SK-N-SH (cell line): ENCODE measurements at places on chromosomes 2 and 18. TPM values are rescaled to one million over a fixed set of nuclear protein-coding genes. Genes with fewer than 3 reads are reported as not detected.

Gene FAP
- polyA plus RNA-seq, result 36.9 and 57.8 TPM in 2 replicates

Gene CD28
- 0.05 and 0.13 TPM in 2 replicates for polyA plus RNA-seq

Gene SPC25
- 4.8 TPM in 2 replicates for polyA plus RNA-seq

Gene NYAP2
- polyA plus RNA-seq, result not detected in 2 replicates

Gene HOXD8
- 6.4 and 8.2 TPM in 2 replicates for polyA plus RNA-seq

Gene GKN2
- not detected in 2 replicates for polyA plus RNA-seq

Gene DBI
- polyA plus RNA-seq, result 150 and 180 TPM in 2 replicates

Gene LRP1B
- 0.19 and 0.28 TPM in 2 replicates for polyA plus RNA-seq

Gene MAPK4
- polyA plus RNA-seq, result 0.02 TPM in 2 replicates

Gene GKN1
- not detected in 2 replicates for polyA plus RNA-seq

DNA sequence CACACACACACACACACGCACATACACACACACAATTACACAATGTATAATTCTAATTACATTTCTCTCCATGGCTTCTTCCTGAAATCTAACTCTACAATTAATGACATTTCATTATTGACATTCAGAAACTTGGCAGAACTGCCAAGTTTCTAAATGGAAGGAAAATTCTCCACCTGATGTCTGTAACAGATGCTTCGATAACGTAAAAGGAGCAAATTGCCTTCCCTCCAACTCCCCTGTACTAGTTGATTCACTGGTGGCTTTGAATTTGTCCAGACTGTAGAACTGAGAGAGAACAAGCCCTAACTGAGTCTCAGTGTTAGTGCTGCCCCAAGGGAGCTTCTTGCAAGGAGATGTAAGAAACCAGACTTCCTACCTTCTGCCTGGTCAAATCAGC is 255.1 kb upstream of the TMEM200C start:
- H3K4me1 ChIP-seq, result no peaks in the 10 kb centered on the region
- no peak overlapping the region for H3K27ac ChIP-seq
- no peak overlapping the region for H3K4me3 ChIP-seq
- no peak for DNase-seq

- peaks cover 5% of the 10 kb centered on the region for H3K36me3 ChIP-seq
- no peak for DNase-seq
Observed at GRCh38 chr18:48914581-48915251, 36.0 kb downstream of the SMAD7 start.

DNA sequence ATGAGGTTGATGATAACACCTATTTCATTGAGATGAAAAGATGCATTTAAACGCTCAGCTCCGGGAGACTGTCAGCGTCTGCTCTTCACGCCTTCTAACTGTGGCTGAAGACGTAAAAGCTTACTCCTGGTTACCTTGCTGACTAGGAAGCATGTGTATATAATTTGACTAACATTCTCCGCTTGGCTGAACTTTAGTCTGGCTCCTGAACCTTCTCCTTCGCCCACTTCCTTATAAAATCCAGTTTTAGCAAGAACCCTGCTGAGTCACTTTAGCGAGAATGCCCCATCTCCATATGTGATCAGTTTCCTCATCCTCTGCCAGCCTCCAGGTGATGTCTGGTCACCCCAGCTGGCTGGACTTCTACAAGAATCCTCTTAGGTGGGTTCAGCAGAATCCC is 12.7 kb upstream of the CREG2 start:
- H3K27ac ChIP-seq, result no peak overlapping the region
- no peaks in the 10 kb centered on the region for H3K27me3 ChIP-seq
- no peaks in the 10 kb centered on the region for H3K36me3 ChIP-seq
- H3K4me1 ChIP-seq, result peaks cover 8% of the 10 kb centered on the region
- no peak for DNase-seq

GRCh38 chr18:26091047-26091630 is 726 bp upstream of the SS18 start:
- H3K27me3 ChIP-seq, result no peaks in the 10 kb centered on the region
- H3K4me3 ChIP-seq, result peak overlapping the region; percentile 95
- no peak for DNase-seq
- peaks cover 10% of the 10 kb centered on the region; the same call in 1 of the 2 replicates for H3K4me1 ChIP-seq
- H3K36me3 ChIP-seq, result peaks cover 14% of the 10 kb centered on the region

- H3K27ac ChIP-seq, result no peak overlapping the region
- peak; percentile 55 for DNase-seq
- no peaks in the 10 kb centered on the region for H3K4me1 ChIP-seq
Observed at GRCh38 chr18:76565238-76566173, 70.5 kb upstream of the ZNF516 start.

DNA sequence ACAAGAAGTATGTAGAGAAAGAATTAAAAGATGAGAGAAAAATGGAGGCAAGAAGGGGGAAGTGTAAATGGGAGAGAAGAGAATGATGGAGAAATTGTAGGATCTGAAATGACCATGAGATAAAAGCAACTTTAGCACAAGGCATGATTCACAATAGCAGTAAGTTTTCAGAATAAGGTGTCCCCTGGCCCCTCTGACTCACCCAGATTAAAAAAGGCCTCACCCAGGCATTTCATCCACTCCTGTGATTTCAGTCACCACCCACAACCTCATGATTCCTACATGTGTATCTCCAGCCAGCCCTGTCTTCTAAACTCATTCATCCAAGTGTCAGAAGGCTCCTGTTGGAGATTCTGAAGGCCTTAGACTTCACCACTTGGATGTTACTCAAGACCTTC is 56.6 kb downstream of the SP100 start:
- no peak overlapping the region for H3K4me3 ChIP-seq
- peaks cover 71% of the 10 kb centered on the region for H3K36me3 ChIP-seq
- no peaks in the 10 kb centered on the region for H3K27me3 ChIP-seq
- H3K4me1 ChIP-seq, result no peaks in the 10 kb centered on the region
- H3K27ac ChIP-seq, result no peak overlapping the region
- no peak for DNase-seq

DNA sequence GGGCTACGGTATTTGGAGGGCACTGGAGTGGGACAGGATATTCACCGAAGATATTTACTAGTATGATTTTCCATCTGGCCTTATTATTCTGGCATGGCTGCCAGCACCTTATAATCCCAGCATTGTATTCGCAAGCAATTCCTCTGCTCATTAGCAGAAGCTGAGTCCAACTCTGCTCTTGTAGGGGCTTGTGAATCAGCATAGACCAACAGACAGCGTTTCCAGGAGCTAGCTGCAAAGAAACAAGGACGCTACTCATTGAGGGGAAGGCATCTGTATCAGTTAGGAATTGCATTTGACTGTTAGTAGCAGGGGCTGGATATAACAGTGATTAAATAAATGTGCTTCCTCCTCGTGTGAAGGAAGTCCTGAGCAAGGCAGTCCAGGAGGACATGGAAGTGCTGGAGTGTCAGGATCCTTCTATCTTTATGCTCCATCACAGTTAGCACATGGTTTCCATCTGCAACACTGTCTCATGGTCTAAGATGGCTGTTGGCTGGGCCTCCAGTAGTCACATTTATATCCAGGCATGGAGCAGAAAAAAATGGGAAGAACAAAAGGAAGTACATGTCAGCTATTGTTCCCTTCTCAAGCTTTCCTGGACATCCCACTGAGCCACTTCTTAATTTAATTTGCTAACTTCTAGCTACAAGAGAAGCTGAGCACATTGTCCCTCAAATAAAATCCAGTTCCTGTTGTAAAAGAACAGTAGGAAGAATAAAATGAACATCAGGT is 214.1 kb downstream of the C1D start:
- H3K27ac ChIP-seq, result peak overlapping the region; percentile 11; the same call in 1 of the 2 replicates
- no peaks in the 10 kb centered on the region for H3K27me3 ChIP-seq
- H3K4me3 ChIP-seq, result no peak overlapping the region
- DNase-seq, result no peak
- no peaks in the 10 kb centered on the region for H3K36me3 ChIP-seq

GRCh38 chr2:221485503-221485870 is 86.6 kb downstream of the EPHA4 start:
- no peak for DNase-seq
- H3K4me1 ChIP-seq, result no peaks in the 10 kb centered on the region
- no peak overlapping the region for H3K27ac ChIP-seq
- H3K4me3 ChIP-seq, result no peak overlapping the region
- no peaks in the 10 kb centered on the region for H3K36me3 ChIP-seq
- no peaks in the 10 kb centered on the region for H3K27me3 ChIP-seq

DNA sequence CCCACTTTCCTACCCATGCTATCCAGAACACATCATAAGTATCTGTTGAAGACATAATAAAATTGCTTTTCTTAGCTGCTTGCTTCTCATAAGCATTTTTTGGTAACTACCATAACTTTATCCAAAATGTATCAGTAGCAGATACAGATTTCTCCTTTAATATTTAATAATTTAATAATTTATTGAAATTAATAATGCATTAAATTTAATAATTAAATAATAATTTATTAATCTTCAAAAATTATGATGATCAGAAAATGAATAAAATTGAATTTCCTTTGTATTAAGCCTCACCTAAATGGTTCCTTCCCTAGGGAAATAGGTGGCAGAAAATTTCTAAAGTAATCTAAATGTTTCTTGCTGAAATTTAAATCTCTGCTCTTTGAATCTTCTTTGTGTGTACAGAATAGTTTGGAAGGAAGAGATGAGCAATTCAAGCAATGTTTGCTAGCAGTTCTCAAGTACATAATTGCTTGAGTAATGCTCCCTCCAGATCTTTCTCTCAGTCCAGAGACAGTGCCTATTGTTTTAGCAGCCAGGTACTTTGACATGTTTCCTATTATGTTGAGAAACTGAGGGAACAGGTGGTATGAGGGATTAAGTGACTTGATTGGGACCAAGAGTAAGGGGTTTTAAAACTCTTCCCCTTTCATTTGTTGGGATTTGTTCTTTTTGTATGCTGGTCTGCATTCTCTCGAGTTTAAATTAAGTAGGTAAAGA is 123.1 kb upstream of the CYP26B1 start:
- H3K27me3 ChIP-seq, result no peaks in the 10 kb centered on the region
- H3K36me3 ChIP-seq, result no peaks in the 10 kb centered on the region
- DNase-seq, result no peak
- no peak overlapping the region for H3K27ac ChIP-seq

- H3K4me3 ChIP-seq, result no peak overlapping the region
- no peaks in the 10 kb centered on the region for H3K27me3 ChIP-seq
- no peak for DNase-seq
- H3K36me3 ChIP-seq, result peaks cover 24% of the 10 kb centered on the region
- H3K27ac ChIP-seq, result no peak overlapping the region
- H3K4me1 ChIP-seq, result peaks cover 6% of the 10 kb centered on the region; the same call in 1 of the 2 replicates
Observed at GRCh38 chr2:9545502-9545901, 10.1 kb downstream of the ADAM17 start.

DNA sequence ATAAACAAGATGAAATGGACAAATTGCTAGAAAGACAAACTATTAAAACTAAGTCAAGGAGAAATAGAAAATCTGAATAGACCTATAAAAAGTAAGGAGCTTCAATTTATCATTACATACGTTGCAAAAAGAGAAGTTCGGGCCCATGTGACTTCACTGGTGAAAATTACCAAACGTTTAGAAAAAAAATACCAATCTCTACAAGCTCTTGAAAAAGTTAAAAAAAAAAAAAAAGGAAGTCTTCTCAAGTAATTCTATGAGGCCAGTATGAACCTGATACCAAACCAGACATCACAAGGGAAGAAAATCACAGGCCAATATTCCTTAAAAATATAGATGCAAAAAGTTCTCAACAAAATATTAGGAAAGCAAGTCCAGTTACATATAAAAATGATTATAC is 20.2 kb upstream of the ACVR2A start:
- no peaks in the 10 kb centered on the region for H3K4me1 ChIP-seq
- no peak for DNase-seq
- no peaks in the 10 kb centered on the region; the same call in 1 of the 2 replicates for H3K27me3 ChIP-seq
- no peak overlapping the region for H3K4me3 ChIP-seq

- H3K4me3 ChIP-seq, result no peak overlapping the region; the same call in 1 of the 2 replicates
- H3K27ac ChIP-seq, result peak overlapping the region; percentile 23; the same call in 1 of the 2 replicates
- H3K27me3 ChIP-seq, result no peaks in the 10 kb centered on the region
- peaks cover 3% of the 10 kb centered on the region for H3K36me3 ChIP-seq
- peaks cover 10% of the 10 kb centered on the region; the same call in 1 of the 2 replicates for H3K4me1 ChIP-seq
Observed at GRCh38 chr18:12659904-12660605, 2.1 kb upstream of the SPIRE1 start.

- H3K4me1 ChIP-seq, result no peaks in the 10 kb centered on the region; the same call in 1 of the 2 replicates
- no peak overlapping the region for H3K4me3 ChIP-seq
- DNase-seq, result no peak
- no peaks in the 10 kb centered on the region for H3K36me3 ChIP-seq
Observed at GRCh38 chr2:226426292-226426736, 373.3 kb downstream of the IRS1 start.

DNA sequence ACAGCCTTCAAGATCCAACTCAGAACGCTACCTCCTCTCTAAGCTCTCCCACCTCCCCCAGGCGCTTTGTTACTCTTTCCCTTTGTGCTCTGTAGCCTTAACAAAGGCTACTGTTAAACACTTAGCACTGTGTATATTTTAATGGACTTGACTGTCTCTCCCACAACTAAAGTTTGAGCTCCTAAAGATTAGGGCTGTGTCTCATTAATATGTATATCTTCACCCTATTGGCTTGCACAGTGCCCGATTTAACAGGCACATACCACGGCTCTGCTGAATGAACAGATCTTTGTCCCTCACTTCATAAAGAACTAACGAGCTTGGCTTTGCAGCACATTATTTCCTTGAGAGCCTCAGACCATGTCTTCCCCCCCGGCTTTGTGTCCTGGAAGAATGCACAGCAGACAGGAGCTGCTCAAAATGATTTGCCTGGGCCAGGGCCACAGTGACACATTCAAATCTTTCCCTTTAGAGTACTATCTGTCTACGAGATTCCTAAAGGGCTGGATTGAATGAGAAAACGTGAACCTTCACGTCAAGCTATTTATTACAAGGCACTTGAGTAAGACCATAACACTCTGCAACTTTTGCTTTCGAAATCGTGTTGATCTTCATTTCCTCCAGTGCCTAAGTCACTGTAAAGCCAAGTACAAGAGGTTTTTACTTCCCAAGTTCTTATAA is 22.1 kb downstream of the ABHD3 start:
- no peaks in the 10 kb centered on the region for H3K4me1 ChIP-seq
- no peaks in the 10 kb centered on the region for H3K27me3 ChIP-seq
- no peaks in the 10 kb centered on the region for H3K36me3 ChIP-seq
- no peak overlapping the region for H3K4me3 ChIP-seq
- no peak for DNase-seq

GRCh38 chr2:235577404-235578330 is 83.8 kb downstream of the AGAP1 start:
- no peaks in the 10 kb centered on the region for H3K36me3 ChIP-seq
- DNase-seq, result no peak
- no peaks in the 10 kb centered on the region for H3K27me3 ChIP-seq
- H3K4me3 ChIP-seq, result no peak overlapping the region

DNA sequence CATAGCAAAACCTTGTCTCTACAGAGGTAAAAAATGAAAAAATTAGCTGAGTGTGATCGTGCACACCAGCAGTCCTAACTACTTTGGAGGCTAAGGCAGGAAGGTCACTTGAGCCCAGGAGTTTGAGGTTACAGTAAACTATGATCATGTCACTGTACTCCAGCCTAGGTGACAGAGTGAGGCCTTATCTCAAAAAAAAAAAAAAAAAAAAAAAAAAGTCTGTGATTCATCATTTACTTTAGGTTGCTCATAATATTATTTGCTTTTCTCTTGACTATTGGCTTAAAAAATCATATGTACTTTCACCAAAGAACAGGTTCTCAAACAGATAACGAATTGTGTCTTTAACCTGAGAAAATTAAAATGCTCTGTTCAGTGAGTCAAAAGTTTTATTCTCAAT is 129.1 kb downstream of the MYO3B start:
- H3K4me1 ChIP-seq, result no peaks in the 10 kb centered on the region
- no peak for DNase-seq
- H3K4me3 ChIP-seq, result no peak overlapping the region
- H3K27ac ChIP-seq, result no peak overlapping the region
- no peaks in the 10 kb centered on the region for H3K36me3 ChIP-seq

- H3K27me3 ChIP-seq, result no peaks in the 10 kb centered on the region
- peak overlapping the region; percentile 83; the same call in 1 of the 2 replicates for H3K27ac ChIP-seq
- H3K36me3 ChIP-seq, result no peaks in the 10 kb centered on the region
- peak; percentile 47 for DNase-seq
Observed at GRCh38 chr2:79638410-79638809, 125.6 kb downstream of the CTNNA2 start.

- H3K36me3 ChIP-seq, result peaks cover 83% of the 10 kb centered on the region
- no peak overlapping the region for H3K4me3 ChIP-seq
- H3K27ac ChIP-seq, result no peak overlapping the region
- DNase-seq, result no peak
- H3K27me3 ChIP-seq, result no peaks in the 10 kb centered on the region
Observed at GRCh38 chr2:206127656-206128055, 31.6 kb downstream of the NDUFS1 start.
